ENCODE measurements at places on chromosomes 1 and 21. TPM values are rescaled to one million over a fixed set of nuclear protein-coding genes. Genes with fewer than 3 reads are reported as not detected.

RGS8 gene
- under 0.01 TPM for total RNA-seq

S100A3 gene
- total RNA-seq, result 9.6 TPM

GPR25 gene
- not detected for total RNA-seq

REN gene
- not detected for total RNA-seq
